ENCODE measurements at places on chromosomes 7 and 10.

DNA sequence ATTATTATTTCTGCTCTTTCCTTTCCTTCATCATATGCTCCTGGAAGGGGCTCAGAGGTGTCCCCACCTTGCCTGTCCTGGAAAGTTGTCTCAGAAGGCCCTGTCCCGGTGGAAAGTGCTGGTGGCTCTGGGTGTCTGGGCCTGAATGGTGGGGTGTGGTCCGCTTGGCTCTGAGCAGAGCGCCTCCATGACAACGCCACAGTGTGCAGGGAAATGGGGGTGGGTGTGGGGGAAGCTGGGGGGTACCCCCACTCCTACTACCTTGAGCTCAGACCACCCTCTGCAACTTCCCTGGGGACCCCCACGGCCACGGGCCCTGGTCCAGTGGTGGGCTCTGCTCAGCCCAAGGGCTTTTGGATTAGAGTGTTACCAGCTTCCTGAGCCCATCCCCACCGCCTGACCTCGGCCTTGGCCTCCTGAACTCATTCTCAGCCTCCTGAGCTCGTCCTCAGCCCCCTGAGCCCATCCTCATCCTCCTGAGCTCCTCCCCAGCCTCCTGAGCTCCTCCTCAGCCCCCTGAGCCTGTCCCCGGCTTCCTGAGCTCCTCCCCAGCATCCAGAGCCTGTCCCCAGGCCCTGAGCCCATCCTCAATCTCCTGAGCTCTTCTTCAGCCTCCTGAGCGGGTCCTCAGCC, 106.4 kb upstream of the FAM20C start:
- DNase-seq: no peak

- no peak for DNase-seq
Measured at GRCh38 chr7:33996899-33997298, 91.6 kb downstream of the BMPER start.

GRCh38 chr7:40721342-40721949, 586.6 kb downstream of the SUGCT start:
- DNase-seq: no peak

DNA sequence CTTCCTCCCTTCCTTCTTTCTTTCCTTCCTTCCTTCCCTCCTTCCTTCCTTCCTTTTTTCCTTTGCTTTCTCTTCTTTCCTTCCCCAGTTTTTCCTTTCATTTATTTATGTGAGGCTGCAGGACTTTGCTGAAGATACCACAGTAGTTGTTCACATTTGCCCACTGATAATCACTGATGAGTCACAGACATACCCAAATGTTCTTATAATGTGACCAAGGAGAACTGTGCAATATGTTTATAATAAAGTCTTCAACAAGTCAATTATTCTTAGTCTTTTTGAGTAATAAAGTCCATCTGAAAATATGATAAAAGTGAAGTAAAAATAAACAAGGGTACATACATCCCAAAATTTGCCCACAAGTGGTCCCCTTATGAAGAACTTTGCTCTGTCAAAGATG, 159.7 kb downstream of the GNAI1 start:
- no peak for DNase-seq

DNA sequence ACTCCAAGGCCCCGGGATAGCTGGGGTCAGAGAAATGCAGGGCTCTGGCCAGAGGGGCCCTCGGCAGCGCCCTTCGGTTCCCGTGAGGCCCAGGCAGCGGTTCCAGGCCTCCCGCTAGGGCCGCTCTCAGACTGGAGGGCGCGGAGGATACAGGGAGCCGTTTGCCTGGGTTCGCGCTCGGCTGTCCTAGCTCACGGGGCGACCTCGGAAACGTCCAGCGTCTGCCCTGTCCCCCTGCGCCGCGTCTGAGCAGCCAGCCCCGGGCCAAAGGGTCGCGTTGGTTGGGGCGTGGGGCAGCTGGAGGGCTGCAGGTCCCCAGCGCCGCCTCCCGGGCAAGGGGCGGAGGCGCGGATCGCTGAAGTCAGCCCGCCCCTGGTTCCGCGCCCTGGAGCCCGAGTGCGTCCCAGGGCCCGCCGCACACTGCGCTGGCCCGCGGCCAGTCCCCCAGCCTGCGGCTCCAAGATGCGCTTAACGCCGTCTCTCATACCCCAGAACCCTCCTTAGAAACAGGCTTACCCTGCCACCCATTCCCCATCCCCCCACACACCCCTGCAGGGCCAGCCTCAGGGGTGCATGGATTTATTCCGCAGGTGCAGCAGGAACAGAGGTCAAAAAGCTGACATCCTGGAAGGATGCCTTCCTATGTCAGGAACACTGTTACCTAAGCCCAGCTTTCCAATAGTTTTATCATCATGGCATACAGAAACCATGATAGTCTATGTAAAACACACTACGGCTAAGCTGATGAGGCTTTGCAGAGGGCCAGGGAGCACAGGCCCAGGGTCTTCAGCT, 22.1 kb upstream of the OPN4 start:
- no peak for DNase-seq

DNA sequence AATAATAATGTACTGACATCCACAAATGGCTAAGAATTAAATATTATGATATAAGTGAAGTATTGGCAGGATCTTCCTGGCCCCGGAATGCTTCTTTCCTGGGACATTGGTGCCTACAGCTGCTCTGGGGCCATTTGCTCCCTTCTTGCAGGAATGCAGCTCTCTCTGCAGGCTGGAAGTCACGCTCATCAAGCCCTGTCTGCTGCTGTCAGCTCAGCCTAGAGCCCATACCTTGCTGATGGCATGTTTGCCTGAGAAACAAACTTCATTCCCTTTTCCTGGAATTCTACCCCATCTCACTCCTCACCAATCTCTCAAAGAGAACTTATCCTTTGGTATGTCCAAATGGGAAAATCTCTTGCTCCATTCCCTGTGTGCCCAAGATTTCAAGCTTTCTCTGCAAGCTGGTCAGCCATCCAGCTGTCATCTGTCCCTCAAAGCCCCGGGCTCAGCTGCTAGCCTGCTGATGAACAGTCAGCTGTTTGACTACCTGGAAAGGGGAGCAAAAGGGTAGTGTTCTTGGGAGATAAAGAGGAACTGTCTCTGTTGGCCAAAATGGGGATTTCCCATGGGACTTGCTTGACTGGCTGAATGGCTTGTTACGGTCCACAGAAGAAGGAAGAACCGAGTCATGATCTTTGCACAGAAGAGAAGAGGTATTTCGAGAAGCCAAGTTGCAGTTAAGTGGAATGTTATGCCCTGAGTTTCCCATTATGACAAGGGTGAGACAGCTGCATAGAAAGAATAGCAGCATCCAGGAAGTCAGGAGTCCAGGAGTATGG, 12.0 kb upstream of the RASSF4 start:
- DNase-seq: peak; percentile 72

DNA sequence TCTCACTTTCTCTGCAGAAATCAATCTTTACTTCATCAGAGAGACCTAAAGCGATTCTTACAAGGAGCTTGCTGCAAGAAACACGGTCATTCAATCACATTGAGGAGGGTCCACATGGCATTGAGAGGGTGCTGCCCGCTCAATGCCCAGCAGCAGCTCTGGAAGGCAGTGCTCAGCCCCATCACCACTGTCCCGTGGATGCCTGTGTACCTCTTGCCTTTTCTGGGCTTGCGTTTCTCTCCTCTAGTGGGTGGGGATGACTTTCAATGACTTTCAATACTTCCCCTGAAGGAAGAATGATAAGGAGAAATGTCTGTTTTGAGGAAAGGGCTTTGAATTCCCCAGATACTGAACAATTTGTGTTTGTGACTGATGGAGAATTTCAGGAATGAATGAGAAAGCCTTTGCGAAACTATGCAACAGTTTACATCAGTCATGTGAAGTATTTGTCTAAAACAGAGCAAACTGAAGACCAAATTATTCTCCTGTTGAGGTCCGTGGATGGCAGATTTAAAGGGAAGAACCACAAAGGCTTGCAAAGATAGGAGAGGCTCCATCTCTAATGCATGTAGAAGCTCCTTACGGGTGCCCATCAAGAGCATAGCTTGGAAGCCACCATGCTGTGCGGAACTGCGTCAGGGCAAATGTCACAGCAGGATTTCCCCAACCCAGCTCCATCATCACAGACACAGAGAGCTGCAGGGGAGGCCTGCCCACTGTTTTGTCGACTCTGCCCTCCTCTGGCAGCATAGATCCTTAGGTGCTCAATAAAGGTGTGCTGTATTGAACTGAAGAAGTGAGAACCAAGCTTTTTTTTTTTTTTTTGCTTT, 6.6 kb upstream of the ZNF22 start:
- DNase-seq: no peak

DNA sequence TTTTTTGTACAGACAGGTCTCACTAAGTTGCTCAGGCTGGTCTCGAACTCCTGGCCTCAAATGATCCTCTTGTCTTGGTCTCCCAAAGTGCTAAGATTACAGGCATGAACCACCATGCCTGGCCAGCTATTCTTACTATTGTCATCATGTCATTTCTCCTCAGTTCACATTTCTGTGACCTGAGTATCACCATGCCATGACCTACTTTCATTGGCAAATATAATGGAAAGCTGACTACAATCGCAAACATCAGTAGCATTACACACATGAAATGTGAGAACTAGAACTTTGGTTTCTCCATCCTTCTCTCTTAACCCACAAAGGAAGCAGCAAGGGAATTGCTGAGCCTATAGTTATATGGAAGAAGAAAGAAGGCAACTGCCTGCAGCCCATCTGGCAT, 26.0 kb upstream of the WIPF3 start:
- no peak for DNase-seq

- DNase-seq: no peak
Measured at GRCh38 chr7:30505174-30505697, 607 bp upstream of the GGCT start.

DNA sequence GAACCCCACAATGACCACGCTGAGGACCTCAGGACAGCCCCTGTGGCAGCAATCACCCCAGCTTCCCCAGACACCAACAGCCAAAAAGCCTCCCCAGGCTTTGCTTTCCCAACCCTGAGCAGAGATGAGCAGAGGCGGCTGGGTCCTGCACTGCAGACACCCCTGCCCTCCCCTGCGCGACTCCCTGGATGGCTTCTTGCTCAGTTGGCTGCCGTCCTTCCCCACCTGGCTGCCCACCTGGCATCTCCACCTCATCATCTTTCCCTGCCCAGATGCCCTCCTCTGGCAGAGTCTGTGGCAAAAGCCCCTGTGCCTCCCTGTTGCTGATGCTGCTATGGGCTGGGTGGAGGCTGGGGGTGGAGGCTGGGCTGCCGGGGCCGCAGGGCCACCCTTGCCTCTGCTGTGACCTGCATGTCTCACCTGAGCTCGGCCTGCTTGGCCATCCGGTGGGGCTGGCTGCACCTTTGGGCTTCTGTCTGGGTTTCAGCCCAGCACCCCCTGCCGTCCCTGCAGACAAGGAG, 567.7 kb downstream of the TCERG1L start:
- no peak for DNase-seq

GRCh38 chr10:132364594-132364970, 32.4 kb upstream of the PWWP2B start:
- no peak for DNase-seq

- DNase-seq: peak; percentile 13
Measured at GRCh38 chr10:97333351-97333600, 1.3 kb downstream of the FRAT2 start.

- no peak for DNase-seq
Measured at GRCh38 chr7:77386165-77386822, 29.9 kb downstream of the GSAP start.

- DNase-seq: no peak
Measured at GRCh38 chr7:2510130-2510776, 9.3 kb upstream of the LFNG start.

DNA sequence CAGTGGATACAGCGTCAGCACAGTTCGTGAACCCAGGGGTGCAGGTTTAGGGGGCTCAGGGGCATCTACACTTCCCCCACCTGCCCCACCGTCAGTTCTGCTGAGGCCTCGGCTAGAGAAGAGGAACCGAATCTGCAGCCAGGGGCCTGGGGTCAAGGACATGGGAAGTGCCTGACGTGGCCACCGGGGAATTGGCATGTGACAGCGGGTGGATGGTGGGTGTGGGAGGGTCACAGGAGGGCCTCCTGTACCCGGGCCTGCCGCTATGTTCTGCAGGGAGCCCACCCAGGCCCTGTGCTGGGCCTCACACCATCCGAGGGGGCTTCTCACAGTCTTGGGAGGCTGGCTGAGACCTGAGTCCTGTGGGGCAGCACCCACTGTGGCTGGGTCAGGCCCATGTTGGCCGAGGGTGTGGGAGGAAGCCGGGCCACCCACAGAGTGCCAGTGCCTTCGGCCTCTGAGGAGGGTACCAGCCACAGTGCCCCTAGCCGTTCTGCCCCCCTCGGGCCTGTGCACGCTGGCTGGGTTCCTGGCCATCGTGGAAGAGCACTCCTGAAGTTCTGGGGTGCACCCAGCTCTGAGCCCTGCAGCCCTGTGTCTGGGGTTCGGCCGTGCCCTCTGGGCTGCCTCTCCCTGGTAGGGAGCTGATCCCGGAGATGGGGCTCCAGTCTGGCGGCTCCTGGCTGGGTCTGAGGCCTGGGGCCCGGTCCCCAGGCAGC, 5.9 kb downstream of the TTYH3 start:
- DNase-seq: no peak

DNA sequence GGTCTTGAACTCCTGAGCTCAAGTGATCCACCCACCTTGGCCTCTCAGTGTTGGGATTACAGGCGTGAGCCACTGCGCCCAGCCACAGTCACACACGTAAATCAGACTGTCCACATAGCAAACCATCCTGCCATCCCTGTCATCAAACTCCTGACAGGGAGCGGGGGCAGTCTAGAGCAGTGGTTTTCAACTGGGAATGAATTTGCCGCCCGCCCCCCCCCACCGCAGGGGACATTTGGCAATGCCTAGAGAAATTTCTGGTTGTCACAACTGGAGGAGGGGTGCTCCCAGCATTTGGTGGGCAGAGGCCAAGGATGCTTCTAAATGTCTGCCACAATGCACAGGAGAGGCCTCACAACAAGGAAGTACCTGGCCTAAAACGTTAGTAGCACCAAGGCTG, 24.1 kb downstream of the CAMK2G start:
- no peak for DNase-seq

DNA sequence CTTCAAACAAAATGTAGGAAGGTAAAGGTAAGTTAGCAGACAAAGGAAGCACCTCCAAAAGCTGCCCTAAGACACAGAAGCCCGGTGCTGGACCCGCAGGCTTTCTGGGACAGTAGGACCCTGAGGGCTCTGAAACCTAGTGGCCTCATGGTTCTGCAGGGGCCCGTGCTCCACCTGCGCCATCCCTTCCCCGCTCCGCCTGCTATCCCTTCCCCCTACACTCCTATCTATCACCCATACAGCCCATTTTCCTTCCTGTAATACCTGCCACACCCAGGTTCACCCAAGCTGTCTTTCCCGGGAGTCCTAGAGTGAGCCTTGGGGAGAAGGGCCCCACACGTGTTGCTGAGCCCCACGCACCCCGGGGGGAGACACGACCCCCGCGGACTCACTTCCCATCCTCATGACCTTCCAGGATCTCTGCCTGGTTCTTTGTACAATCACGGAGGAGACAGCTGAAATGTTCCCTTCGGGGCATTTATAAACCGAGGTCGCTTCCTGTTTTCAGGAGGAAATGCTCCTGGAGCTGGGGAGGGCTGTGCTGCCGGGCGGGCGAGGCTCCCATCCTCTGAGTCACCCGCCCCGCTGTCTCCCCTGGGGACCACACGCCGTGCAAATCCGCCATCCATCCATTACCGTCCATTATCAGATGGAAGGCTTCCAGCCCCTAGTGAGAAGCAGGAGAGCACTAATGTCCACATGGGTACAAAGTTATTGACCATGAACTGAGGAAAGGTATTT, 251.7 kb upstream of the PITRM1 start:
- peak; percentile 82 for DNase-seq

GRCh38 chr7:55132890-55133551, 114.2 kb downstream of the EGFR start:
- DNase-seq: peak; percentile 100
